ENCODE measurements at places on chromosomes 3 and 15. TPM values are rescaled to one million over a fixed set of nuclear protein-coding genes. Genes with fewer than 3 reads are reported as not detected.

DNA sequence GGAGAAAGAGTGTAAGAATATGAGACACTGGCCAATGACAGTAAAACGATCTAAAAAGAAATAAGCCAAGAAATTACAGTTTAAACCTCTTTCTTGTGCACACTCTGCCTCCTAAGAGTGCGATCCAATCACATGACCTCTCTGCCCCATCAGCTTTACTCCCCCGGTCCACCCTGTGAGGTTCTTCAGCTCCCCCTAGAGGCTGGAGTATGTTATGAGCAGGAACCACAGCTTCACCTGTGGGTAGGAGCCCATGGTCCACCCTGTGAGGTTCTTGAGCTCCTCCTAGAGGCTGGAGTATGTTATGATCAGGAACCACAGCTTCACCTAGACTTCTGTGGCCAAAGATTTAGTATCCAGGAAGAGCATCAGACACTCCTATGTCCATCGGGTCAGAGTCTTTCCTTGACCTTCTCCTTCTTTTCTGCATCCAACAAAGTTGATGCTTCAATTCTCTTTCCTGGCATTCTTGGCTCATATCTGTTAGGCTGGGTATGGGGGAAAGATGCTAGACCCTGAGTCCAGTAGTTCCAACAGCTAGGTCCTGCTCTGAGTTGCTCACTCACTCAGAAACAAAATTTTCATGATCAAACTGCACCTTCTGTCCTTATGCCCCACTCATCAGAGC lies 164.0 kb downstream of the MINAR1 start:
- peak; percentile 19 for DNase-seq
- peaks cover 13% of the 10 kb centered on the region for H3K27me3 ChIP-seq
- no peaks in the 10 kb centered on the region for H3K4me1 ChIP-seq
- H3K27ac ChIP-seq = no peak overlapping the region
- H3K36me3 ChIP-seq = no peaks in the 10 kb centered on the region

The ALS2CL gene
- total RNA-seq = 0.16 TPM

The RFTN1 gene
- total RNA-seq = 1.9 TPM

GRCh38 chr3:14876921-14877333 lies 58.2 kb downstream of the FGD5 start:
- H3K27ac ChIP-seq = no peak overlapping the region
- DNase-seq = no peak
- H3K4me1 ChIP-seq = no peaks in the 10 kb centered on the region
- no peak overlapping the region for H3K4me3 ChIP-seq
- H3K27me3 ChIP-seq = peaks cover 4% of the 10 kb centered on the region

DNA sequence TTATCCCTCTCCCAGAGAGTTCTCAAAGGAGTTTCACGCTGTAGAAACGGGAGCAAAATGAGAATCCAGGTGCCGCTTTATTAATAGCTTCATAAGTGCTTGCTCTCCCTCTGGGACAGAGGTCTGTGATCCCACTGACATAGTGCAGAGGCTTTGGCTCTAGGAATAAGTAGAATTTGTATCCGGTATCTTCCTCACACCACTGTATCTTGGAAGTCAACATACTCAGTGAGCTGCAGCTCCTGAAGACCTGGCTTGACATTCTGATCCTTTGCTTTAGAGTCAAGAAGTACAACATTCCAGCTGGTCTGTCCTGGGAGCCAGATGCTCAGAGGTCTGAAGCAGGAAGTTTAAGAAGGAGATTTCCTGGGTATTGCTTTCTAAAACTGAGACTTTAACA lies 323.0 kb downstream of the LPP start:
- no peak overlapping the region for H3K4me3 ChIP-seq
- H3K4me1 ChIP-seq = peaks cover 15% of the 10 kb centered on the region
- no peak overlapping the region for H3K27ac ChIP-seq
- no peak for DNase-seq

GRCh38 chr3:159923956-159924355 lies 64.7 kb upstream of the IL12A start:
- no peak overlapping the region for H3K27ac ChIP-seq
- DNase-seq = no peak
- H3K4me3 ChIP-seq = no peak overlapping the region
- H3K4me1 ChIP-seq = peaks cover 8% of the 10 kb centered on the region
- no peaks in the 10 kb centered on the region for H3K27me3 ChIP-seq

DNA sequence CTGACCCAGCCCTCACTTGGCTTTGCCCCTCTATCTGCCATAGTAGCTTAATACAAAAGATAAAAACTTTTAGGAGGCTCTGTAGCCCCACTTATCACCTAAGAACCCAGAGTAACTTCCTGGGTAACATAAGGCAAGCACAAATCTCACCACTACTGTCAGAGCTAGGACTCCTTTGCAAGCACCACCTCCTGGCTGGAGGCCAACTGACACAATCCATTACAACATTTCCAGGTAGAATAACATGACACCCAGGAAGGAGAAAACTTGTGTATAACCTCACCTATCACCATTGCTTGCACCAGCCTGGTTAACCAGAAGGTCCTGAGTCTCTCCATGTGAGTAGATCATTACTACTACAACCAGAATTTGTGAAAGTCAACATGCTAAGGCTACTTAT lies 230.0 kb downstream of the TUSC7 start:
- H3K27me3 ChIP-seq = no peaks in the 10 kb centered on the region
- no peak for DNase-seq
- H3K27ac ChIP-seq = no peak overlapping the region
- no peaks in the 10 kb centered on the region for H3K4me1 ChIP-seq
- no peaks in the 10 kb centered on the region for H3K36me3 ChIP-seq

DNA sequence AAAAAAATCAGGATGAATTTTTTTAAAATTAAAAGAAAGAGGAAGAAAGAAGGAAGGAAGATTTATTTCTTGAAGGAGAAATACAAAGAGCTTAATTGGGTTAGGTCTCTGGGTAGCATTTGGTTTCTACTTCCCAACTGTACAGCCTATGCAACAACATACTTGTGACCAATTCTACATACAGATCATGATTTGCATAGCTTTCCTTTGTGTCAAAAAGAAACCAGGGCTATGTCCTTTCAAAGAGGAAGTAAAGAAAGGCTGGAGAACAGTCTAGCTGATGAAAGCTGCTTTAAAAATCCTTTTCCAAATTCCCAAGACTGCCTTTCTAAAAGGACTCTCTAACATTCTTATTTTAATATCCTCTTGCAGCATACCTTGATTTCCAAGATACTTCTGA lies 6.1 kb upstream of the HGD start:
- H3K36me3 ChIP-seq = peaks cover 5% of the 10 kb centered on the region
- H3K4me3 ChIP-seq = no peak overlapping the region
- H3K27me3 ChIP-seq = no peaks in the 10 kb centered on the region
- no peak for DNase-seq
- H3K4me1 ChIP-seq = peaks cover 2% of the 10 kb centered on the region

The CADPS gene
- 8.5 TPM for total RNA-seq

The CYP11A1 gene
- total RNA-seq = 1.0 TPM

The AGTR1 gene
- total RNA-seq = 2.1 TPM

DNA sequence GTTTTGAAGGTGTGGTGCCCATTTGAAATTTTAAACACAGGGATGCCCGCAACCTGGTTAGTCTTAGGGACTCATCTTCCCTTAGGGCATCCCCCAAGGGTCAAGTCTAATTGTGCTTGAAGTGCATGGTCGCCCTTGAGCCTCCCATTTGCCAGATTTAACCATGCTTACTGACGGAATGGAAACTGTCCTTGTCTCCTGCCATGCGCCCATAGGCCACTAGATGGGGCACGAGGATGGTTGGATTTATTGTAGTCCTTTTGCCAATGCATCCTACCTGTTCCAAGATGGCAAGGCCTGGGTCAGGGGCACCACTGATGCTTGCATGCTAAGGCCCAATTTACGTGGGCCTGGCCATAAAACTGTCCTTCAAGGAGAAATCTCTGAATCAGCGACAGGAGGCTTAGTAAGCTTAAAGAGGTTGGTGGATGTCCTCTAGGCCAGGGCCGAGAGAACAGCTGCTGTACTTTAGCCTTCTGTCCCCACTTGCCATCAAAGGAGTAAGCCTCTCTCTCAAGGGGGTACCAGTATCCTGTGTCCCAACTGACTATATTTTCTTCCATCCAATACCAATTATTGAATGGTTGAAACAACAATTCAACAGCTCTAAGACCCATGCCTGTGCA lies 355.4 kb downstream of the OTOL1 start:
- no peaks in the 10 kb centered on the region for H3K36me3 ChIP-seq
- DNase-seq = peak; percentile 56
- H3K4me1 ChIP-seq = no peaks in the 10 kb centered on the region
- no peak overlapping the region for H3K4me3 ChIP-seq

DNA sequence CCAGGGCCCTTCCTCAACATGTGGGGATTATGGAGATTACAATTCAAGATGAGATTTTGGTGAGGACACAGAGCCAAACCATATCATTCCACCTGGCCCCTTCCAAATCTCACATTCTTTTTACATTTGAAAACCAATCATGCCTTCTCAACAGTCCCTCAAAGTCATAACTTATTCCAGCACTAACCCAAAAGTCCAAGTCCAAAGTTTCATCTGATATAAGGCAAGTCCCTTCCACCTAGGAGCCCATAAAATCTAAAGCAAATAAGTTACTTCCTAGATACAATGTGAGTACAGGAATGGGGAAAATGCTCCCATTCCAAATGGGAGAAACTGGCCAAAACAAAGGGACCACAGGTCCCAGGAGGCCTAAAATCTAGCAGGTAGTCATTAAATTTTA lies 309.5 kb upstream of the SLITRK3 start:
- H3K4me3 ChIP-seq = no peak overlapping the region
- H3K4me1 ChIP-seq = no peaks in the 10 kb centered on the region

GRCh38 chr3:133424937-133425869 lies 25.3 kb downstream of the BFSP2 start:
- DNase-seq = no peak
- peaks cover 4% of the 10 kb centered on the region for H3K4me1 ChIP-seq
- no peak overlapping the region for H3K4me3 ChIP-seq

DNA sequence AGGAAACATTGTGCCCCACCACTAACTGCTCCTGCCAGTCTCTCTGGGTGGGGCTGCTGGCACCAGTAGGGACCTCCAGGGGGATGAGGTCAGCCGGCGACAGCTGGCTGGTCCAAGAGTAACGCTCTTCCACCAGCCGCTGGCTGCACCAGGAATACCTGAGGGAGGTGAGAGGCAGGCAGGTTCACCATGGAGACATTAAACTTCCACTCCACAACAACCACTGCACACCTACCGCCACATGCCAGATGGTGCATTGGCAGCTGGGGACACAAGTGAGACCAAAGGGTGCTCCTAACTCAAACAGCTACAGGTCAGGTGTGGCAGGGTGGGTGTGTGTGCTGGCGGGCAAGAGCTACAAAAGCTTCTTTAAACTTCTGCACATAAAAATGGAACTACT lies 4.5 kb downstream of the POLG start:
- peak overlapping the region; percentile 74 for H3K4me3 ChIP-seq
- H3K27ac ChIP-seq = no peak overlapping the region
- no peak for DNase-seq
- peaks cover 37% of the 10 kb centered on the region for H3K4me1 ChIP-seq
- peaks cover 23% of the 10 kb centered on the region for H3K36me3 ChIP-seq
- peaks cover 5% of the 10 kb centered on the region for H3K27me3 ChIP-seq

DNA sequence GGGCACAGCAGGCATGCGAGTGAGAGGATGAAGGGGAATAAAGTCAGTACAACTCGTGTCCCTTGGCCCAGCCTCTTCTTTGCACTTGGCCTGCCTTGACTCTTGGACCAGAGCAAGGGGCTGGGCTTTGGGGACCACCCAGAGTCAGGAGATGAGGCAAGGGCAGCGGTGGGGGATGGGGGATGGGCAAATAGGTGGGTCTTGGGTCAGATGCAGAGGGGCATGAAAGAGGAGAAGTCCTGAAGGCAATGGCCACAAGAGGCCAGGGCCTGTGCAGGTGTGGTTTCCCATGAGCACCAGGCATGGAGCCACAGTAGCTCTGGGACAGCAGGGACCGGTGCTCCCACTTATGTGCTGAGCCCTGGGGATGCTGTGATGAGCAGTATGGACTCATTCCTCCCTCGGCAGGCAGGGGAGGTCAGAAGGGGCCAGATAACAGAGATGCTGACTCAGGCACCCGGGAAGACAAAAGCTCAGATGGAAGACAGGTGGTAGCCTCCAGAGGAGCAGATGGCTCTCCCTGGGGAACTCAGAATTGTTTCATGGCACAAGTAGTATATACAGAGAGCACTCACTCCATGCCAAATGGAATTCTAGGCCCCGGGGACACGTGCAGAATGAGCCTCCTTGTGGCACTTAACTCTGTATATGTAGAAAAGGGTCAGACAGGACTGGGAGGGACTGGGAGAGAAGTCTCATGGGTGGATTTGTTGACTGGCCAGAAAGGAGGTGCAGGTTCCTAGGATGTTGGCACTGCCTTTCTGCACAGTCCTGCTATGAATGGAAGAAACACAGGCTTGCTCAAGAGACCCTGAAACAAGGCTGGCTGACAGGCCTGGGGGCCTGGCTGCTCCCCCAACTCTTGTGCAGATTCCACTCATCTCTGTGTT lies 14.3 kb downstream of the ZBTB47 start:
- H3K27me3 ChIP-seq = peaks cover 3% of the 10 kb centered on the region
- H3K27ac ChIP-seq = peak overlapping the region; percentile 81
- no peak overlapping the region for H3K4me3 ChIP-seq
- H3K4me1 ChIP-seq = no peaks in the 10 kb centered on the region
- H3K36me3 ChIP-seq = no peaks in the 10 kb centered on the region
- DNase-seq = no peak

DNA sequence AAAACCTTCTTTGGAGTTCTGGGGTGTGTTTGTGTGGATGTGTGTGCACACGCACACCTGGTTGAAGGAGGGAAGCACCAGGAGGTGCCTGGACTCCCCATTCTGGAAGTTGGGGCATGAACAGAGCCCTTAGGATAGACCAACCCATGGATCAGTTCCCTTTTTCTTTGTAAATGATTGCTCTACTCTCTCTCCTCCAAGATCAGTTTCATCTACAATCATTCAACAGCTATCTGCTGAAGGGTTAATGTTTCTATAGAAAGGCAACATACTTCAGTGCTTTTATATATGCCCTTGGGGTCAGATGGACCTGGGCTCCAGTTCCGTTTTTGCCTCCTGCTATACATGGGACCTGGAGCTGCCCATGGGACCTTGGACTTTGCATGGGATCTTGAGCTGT lies 352.1 kb upstream of the CFAP20DC start:
- H3K36me3 ChIP-seq = no peaks in the 10 kb centered on the region
- H3K27ac ChIP-seq = no peak overlapping the region
- H3K27me3 ChIP-seq = peaks cover under 1% of the 10 kb centered on the region
- peaks cover 19% of the 10 kb centered on the region for H3K4me1 ChIP-seq
- DNase-seq = no peak
- no peak overlapping the region for H3K4me3 ChIP-seq

DNA sequence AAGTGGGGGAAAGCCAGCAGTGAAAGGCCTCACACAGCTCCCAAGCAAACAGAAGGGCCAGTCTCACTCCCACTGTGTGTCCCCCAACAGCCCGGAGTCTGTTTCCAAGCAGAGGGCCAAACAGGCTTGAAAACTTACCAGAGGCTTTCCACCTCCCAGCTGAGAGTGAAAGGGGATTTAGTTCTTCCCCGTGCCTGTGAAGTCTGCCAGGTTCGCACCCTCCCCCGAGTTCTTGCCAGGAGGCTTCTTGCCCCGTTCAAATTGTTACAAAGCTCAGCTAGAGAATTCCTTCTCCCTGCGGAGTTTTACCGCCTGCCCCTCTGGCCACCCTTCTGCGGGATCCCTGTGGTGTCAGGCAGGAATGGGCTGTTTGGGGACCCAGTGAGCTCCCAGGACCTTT lies 68.0 kb upstream of the WNT7A start:
- H3K4me3 ChIP-seq = no peak overlapping the region
- H3K4me1 ChIP-seq = no peaks in the 10 kb centered on the region
- H3K27ac ChIP-seq = no peak overlapping the region
- H3K27me3 ChIP-seq = peaks cover 45% of the 10 kb centered on the region
- peaks cover 2% of the 10 kb centered on the region for H3K36me3 ChIP-seq
- DNase-seq = no peak

GRCh38 chr3:69439643-69440270 lies 53.9 kb upstream of the FRMD4B start:
- peaks cover 9% of the 10 kb centered on the region for H3K4me1 ChIP-seq
- no peak overlapping the region for H3K4me3 ChIP-seq
- H3K36me3 ChIP-seq = no peaks in the 10 kb centered on the region
- no peak overlapping the region for H3K27ac ChIP-seq

All from neural crest cell (in vitro differentiated cells).